ENCODE measurements at places on chromosomes 1 and 21.

- DNase-seq = no peak
These were observed 107.8 kb upstream of the WNT4 start for GRCh38 chr1:22250724-22251123.

GRCh38 chr1:230191079-230191804 is 124.2 kb downstream of the GALNT2 start:
- no peak for DNase-seq

- DNase-seq = peak; percentile 56
These were observed 19.4 kb upstream of the ESRRG start for GRCh38 chr1:216742625-216743024.

DNA sequence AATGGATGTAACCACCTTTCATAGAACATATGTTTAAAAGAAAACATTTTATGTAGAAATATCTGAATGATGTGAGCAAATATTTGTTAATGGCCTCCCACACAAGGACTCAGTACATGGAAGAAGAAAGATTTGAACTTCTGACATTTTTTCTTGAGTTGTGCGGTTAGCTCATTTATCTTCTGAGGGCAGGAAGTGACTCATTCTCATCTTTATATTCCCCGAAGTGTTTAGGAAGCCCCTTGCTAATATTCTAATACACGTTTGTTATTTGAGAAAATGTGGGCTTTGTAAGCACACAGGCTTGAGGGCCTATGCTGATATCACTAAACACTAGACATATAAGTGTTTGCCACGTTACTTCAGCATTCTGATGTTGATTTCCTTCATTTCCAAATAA is 392.5 kb upstream of the PTBP2 start:
- no peak for DNase-seq

DNA sequence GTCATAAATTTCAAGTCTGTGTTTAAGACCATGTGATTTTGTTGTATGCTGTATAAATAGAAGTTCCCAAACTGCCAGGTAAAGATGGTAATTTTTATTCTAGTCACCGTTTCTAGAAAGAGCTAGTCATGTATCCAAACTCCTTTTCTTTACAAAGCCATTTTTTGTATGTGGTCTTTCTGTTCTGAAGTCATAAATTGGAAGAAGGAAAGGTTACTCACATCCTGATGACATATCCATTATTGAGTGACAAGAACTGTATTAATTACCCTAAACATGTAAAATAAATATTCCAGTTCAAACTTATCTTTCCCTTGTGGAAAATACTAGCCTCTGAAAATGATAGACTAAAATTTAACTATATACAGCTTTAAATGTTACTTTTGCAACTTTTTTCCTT is 104.7 kb downstream of the POFUT2 start:
- DNase-seq = no peak

- peak; percentile 15 for DNase-seq
These were observed 128.6 kb downstream of the HUNK start for GRCh38 chr21:32001390-32001789.

- DNase-seq = no peak
These were observed 61.4 kb upstream of the TNFSF18 start for GRCh38 chr1:173112129-173112528.
